CD4-positive, alpha-beta T cell treated with Interleukin-2 at 100 ng/mL for 4 hours (primary cell): ENCODE measurements at places on chromosomes 11 and 22.
A peak's percentile ranks its signal among the peaks of the same experiment; 100 is the strongest.

DNA sequence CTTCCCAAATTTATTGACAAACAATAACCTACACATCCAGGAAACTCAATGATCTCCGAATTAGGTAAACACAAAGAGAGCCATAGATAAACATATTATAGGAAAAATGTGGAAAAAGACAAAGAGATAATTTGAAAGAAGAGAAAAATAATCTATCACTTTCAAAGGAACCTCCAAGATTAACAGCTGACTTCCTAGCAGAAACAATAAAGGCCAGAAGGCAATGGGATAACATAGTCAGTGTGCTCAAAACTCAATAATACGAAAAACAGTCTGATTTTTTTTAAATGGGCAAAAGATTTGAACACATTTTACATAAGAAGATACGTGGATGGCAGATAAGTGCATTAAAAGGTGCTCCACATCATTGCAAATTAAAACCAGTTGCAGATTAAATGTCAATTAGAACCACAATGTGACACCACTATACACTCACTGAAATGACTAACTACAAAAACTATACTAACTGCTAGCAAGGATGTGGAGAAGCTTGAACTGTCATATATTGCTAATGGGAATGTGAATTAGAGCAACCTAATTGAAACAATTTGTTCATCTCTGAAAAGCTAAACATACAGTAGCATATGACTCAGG lies 300.4 kb downstream of the TMEM135 start:
- no peak for DNase-seq

DNA sequence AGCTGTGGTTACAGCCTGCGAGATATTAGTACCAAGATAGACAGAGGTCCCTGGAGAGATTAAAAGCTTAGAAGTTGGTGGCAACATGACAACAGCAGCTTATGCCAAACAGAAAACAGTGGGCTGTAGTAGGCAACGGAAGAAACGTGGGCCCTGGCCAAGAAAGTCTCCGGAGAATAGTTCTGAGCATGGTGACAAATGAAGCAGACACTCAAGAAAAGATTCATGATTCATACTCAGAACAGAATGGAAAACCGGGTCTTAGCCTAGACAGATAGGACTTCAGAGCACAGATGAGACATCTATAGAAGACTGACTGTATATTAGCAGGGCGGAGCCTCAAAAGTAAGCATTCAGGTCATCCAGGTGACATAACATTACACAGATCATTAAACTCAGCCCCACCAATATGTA lies 727.4 kb downstream of the ETS1 start:
- DNase-seq = no peak

DNA sequence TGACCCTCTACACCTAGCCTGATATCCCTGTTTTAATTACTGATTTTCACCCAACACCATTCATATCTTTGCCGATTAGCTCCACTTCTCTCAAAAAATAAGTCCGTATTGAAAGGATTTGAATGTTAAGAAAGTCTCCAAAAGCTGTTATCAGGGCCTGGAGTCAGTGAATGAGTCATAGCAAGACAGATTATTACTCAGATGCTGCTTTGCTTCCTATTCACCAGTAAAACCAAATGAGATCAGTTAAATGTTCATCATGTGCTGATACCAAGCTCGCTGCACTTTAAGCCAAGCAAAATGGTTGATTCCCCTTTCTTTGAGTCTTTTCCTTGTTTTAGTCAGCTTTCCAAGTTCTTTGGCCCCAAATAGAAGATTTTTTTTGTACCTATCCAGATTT lies 228.4 kb downstream of the FAT3 start:
- DNase-seq = no peak

DNA sequence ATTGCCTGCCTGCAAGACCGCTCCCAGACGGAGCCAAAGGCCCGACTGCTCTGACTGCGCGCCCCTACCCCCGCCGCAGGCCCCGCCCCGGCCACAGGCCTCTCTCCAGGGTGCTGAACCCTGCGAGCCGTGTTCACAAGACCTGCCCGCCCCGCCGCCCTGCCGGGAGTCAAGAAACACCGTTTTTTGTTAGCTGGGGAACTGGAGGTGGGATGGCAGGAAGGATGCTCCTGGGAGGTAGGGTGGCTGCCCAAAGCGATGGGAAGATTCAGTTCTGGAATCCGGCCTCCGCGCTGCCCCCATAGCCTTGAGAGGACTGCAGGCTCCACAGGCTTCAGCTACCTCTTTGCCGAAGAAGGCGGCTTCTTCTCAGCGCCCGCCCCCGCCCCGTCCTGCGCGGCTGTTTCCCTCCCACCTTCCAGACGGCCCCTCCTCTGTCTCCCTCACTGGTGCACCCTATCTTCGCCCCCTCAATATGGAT lies 2.7 kb upstream of the PDE2A start:
- peak; percentile 43 for DNase-seq

DNA sequence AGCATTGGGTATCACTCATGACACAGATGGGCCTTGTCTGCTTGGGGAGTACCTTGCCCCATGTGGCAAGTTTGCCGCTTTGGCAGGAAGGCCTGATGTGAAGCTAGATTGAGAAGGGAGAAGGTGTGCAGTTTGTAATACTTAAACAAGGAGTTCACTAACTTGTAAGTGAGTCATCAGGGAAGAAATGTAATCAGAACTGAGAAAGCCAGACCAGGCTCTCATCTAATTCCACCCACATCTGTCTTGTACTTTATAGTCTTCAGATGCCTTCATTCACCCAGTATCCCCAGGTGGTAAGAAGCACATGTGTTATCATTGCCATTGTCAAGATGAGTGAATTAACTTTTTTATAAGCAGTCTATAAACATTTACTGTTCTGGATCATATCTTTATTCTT lies 116.0 kb upstream of the DDI1 start:
- no peak for DNase-seq

GRCh38 chr22:45832180-45832579 lies 144.8 kb downstream of the WNT7B start:
- no peak for DNase-seq

DNA sequence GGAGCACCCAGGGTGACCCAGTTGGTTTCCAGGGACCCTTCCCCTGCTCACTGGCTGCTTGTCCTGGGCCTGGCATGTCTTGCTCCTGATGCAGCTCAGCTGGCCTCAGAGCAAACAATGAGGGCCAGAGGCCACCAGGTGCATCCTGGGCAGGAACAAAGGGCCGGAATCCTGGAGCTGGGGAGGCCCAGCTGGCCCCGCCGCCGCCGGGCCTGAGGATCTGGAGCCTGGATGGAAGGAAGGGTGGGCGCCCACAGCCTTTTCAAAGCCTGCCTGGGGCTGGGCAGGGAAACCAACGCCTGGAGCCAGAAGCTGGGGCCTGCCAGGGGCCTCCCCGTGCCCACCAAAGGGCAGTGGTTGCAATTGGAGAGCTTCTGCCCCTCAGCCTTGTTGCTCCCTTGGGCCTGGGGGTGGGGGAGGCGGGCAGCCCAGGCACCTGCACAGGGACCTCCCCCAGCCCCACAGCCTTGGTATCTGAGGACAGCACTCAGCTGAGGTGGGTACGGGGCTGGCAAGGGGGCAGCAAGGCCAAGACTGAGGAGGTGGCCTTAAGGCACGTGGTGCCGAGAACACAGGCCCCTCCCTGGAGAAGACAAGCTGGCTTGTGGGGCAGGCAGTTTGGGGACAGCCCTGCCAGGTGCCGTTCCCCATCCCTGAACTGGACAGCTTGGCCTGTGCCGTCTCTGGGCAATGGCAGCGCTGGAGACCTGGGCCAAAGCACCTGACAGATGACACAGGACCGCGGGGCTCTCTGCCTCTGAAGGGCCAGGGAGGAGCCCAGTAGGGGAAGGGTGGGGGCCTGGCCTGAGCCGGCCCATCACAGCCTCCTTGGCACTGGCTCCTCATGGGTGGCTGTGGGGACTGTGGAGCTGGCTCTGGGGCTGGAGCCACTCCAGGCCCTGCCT lies 7.1 kb upstream of the ADORA2A start:
- DNase-seq = no peak

DNA sequence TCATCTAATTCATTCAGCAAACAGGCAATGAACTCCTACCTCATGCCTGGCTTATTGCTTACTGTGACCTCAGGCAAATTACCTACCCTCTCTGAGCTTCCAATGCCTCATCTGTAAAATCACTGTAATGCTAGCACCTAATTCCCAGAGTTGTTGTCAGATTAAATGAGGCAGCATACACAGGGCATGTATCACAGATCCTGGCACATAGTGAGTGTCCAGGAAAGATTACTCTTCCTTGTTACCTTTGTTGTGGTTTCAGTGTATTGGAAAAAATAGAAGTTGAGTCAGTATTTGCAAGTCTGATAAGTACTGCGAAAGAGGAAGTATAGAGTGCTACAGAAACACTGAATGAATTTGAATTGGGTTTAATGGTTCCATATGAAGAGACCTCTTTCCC lies 26.4 kb upstream of the LRRC55 start:
- no peak for DNase-seq

DNA sequence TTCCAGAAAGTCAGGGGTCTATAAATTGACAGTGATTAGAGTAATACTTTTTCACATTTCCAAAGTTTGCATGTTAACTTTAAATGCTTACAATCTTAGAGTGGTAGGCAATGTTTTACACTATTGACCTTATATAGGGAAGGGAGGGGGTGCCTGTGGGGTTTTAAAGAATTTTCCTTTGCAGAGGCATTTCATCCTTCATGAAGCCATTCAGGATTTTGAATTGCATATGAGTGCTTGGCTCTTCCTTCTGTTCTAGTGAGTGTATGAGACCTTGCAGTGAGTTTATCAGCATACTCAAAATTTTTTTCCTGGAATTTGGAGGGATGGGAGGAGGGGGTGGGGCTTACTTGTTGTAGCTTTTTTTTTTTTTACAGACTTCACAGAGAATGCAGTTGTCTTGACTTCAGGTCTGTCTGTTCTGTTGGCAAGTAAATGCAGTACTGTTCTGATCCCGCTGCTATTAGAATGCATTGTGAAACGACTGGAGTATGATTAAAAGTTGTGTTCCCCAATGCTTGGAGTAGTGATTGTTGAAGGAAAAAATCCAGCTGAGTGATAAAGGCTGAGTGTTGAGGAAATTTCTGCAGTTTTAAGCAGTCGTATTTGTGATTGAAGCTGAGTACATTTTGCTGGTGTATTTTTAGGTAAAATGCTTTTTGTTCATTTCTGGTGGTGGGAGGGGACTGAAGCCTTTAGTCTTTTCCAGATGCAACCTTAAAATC lies 5.3 kb downstream of the MALAT1 start:
- peak; percentile 18 for DNase-seq

- DNase-seq = no peak
These were observed 87.0 kb downstream of the ARHGAP42 start for GRCh38 chr11:100774132-100774531.

- no peak for DNase-seq
These were observed 562 bp downstream of the ZBED4 start for GRCh38 chr22:49853981-49854831.

GRCh38 chr11:90468923-90469322 lies 246.1 kb upstream of the CHORDC1 start:
- DNase-seq = no peak

- no peak for DNase-seq
These were observed 420.6 kb upstream of the CNTN5 start for GRCh38 chr11:98600103-98600502.

DNA sequence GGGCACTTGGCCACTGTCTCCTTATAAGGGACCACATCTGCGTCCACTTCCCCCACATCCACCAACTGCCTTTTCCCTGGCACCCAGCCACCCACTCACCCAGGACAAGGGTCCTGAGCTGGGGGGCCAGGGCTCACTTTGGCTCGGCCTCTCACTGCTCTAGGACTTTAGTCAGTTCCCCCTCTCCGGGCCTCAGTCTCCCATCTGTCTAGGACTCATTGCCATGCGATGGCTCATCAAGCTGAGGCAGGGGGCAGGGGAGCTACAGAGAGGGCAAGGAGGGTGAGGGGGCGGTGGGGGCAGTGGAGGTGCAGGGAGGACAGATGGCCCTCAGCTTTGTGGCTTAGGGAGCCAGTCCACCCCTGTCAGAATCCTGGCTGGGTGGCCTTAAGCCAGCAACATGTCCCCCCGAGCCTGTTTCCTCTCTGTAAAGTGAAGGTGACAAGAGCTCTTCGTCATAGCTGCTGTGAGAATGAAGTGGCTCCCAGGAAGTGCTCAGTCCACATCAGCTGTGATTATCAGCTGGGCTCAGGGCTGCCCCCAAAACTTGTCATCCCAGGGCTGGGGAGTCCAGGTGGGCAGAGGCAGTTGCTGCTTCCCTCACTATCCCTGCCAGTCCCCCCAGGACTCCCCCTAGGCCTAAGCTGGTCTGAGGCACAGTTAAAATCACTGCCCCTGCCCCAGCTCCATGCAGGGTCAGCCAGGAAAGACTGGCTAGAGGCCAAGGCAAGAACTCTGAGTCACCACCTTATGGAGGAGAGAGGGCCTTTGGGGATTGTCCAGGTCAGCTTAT lies 14.9 kb downstream of the RAC2 start:
- peak; percentile 59 for DNase-seq

DNA sequence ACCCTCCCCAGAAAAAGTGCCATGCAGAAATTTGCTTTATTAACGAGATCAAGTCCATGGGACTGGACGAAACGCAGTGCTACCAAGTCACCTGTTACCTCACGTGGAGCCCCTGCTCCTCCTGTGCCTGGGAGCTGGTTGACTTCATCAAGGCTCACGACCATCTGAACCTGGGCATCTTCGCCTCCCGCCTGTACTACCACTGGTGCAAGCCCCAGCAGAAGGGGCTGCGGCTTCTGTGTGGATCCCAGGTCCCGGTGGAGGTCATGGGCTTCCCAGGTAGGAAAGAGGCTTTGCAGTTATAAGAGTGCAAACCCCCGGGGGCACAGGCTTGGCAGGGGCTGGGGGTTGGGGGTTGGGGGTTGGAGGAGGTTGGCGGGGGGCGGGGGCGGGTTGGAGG lies 4.2 kb downstream of the APOBEC3H start:
- DNase-seq = no peak

- DNase-seq = no peak
These were observed 73.4 kb downstream of the LINC01488 start for GRCh38 chr11:69554849-69555248.

DNA sequence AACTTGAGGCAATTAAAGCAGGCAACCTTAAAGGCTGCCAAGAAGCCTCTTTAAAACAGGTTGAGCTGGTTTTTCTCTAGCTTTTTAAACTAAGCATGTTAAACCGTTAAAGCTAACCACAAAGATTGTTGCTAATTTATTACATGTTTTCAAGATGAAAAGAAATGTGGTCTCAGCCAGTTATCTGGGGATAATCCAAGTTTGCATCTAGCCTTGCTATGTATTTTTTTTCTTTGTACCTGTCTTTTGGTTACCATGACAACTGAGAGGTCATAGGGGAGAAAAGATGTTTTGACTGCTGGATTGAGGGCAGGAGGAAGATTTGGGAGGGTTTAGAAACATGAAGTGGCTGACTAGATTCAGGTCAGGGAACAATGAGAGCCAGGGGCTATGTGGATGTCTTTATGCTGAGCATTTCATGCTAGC lies 19.2 kb upstream of the PGM2L1 start:
- DNase-seq = peak; percentile 34

DNA sequence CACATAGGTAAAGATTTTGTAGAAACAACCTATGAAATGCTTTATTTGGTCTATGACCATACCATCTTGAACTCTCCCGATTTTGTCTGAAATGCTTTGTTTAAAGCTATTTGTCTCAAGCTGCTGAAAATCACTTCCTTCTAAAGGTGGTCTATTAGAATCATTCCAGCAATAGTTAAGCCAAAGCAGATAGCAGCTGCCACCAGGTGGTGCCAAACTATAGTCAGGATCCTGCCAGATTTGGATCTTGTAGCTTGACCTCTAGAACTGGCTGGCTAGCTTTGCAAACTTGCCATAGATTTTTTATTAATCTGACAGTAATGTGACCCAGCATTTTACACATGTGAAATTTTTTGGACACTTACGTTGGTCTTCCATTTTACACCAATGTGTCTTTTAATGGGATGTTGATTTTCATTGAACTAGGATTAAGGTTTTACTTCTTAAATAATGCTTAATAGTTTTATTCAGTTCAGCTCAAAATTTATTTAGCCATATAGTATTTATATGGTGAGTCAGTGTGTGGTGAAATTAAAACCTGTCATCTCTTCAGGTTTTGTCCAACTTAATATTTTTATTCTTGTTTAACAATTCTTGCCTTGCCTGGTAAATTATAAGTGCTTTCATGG lies 19.7 kb downstream of the CTR9 start:
- DNase-seq = peak; percentile 21
